ENCODE measurements at places on chromosomes 4 and X.

- DNase-seq = no peak
These were observed 166.0 kb downstream of the PDGFRA start for GRCh38 chr4:54395013-54395527.

GRCh38 chrX:108945883-108946523 lies 209.6 kb upstream of the IRS4 start:
- no peak for DNase-seq

GRCh38 chrX:145865082-145865481 lies 47.5 kb downstream of the SLITRK2 start:
- DNase-seq = no peak

DNA sequence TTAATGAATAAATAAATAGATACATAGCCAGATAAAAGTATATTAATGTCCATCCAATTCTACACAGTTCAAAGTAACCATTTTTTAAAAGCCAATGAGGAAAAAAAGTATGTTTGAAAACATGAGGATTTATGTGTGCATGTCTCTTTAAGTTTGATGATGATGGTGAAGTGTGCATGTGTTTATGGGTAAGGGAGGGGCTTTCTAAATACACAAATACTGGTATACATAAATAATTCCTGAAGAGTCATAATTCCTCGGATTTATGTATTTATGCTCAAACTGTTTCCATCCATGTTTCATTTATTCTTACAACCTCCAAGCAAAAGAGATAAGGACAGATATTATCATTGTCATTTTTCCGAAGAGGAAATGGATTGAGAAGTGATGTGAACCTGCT lies 75.4 kb downstream of the ENOX2 start:
- DNase-seq = no peak

DNA sequence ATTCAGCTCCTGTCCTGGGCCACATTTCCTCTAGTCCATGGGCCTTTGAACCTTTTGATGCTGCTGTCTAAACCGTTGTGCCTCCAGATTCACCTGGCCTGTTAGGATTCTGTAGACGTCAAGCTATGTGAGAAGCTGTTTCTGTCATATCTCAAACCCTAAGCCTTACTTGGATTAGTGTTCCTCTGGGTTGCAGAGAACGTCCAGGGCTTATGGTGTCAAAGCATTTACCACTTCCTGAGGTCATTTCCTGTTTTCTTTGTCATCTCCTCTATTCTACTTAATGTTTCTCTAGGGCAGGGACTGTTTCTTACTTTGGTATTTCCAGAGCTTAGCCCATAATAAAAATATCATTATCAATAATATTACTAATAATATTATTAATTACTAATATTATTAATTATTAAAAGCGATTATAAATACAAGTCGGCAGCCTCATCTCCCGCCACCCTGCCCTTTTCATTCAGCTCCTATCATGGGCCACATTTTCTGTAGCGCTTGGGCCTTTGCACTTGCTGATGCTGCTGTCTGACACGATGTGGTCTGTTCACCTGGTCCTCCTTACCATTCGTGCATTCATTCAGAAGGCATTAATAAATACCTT lies 19.1 kb downstream of the PRIMPOL start:
- no peak for DNase-seq

DNA sequence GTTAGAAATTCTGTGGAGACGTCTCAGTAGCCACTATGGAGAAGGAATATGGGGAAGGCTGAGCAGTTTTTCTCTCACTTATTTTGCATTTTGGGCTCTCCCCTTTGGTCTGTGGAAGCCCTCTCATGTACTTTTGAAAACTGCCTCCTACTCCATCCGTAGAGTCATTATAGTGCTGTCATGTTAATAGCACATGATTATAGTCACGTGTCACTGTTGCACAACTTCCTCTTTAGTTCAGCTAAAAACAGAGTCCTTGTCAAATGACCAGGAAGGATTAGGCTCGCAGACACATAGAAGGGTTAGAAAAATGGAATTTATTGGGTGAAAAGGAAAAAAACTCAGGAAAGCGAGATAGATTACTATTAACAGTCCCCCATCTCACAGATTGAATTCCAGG lies 258.2 kb upstream of the CXorf51A start:
- no peak for DNase-seq

- no peak for DNase-seq
These were observed 504 bp upstream of the PDLIM3 start for GRCh38 chr4:185535612-185536410.
